Posterior vena cava (tissue), 2 donors: ENCODE measurements at places on chromosomes 3 and 15. TPM values are rescaled to one million over a fixed set of nuclear protein-coding genes. Genes with fewer than 3 reads are reported as not detected.

Gene HTR3E
- not detected for total RNA-seq

Gene HIGD2B
- total RNA-seq, result not detected

Gene SCN11A
- total RNA-seq, result 0.28 TPM

Gene BTBD1
- 42.4 TPM for total RNA-seq

Gene LACTB
- 14.3 TPM for total RNA-seq

Gene UCN2
- total RNA-seq, result not detected

Gene CCNL1
- total RNA-seq, result 84.5 TPM

Gene CD86
- total RNA-seq, result 5.0 TPM

Gene C3orf49
- total RNA-seq, result not detected

Gene SLC28A1
- total RNA-seq, result 0.24 TPM

Gene CA12
- 36.7 TPM for total RNA-seq

Gene SMCO1
- not detected for total RNA-seq
